ENCODE measurements at places on chromosomes 16 and 17.

- DNase-seq, result no peak
Measured at GRCh38 chr17:81537343-81537855, 9.2 kb downstream of the FSCN2 start.

- DNase-seq, result peak; percentile 68
Measured at GRCh38 chr16:53131363-53132071, 76.7 kb downstream of the CHD9 start.

DNA sequence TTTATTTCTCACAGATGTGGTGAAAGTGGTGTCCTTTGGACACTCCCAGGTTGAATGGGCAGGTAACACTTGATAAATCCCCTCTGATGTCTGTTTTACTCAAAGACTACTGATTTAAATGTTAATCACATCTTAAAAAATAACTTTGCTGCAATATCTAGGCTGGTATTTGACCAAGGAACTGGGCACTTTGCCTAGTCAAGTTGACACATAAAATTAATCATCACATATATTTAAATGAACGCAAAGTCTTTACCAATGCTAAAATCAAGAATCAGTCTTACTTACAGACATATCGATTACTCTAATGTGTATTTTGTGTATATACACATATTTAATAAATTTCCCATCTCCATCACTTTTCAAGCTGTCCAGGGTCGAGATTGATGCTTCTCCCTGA, 7.0 kb downstream of the MT2A start:
- DNase-seq, result no peak

DNA sequence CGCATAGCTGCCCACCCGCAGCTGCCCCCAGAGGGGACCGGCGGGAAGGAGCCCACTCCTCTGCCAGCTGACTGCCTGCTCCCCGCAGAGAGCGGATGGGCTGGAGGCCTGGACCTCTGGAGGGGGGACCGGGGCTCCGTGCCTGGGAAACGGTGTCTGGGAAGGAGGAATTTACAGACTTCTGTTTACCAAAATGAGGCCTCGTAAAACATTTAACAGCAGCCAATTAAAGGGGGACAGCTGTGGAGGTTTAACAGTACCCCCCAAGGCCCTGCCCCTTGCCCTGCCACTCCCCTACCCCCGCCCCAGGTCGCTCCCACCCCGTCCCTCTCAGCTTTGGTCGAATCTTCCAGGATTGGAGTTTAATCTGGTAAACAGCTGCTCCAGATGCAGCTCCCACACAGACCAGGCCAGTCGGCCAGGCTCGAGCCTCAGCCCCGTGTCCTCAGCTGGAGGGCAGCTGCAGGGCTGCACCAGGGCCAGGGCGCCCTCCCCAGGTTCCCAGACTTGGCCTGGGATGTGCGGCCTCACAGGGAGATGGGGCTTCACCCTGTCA, 41.1 kb downstream of the BAHCC1 start:
- DNase-seq, result peak; percentile 79

- no peak for DNase-seq
Measured at GRCh38 chr16:27775254-27775653, 225.3 kb downstream of the KATNIP start.

DNA sequence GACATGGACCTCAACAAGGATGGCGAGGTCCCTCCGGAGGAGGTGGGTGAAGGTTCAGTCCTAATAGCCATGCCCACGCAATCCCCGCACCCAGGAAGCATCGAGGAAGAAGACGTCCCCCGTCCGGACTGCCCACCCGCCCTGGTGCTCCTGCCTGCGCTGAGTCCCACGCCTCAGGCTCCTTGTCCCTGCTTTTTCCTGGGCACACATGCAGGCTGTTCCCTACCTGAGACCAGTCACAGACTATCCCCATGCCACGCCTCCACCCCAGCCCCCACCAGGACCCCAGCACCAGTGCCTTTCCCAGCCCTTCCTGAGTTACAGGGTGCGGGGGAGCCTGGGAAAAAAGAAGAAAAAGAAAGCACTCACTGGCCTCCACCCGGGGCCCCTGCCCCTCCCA, 9.0 kb downstream of the FKBP10 start:
- no peak for DNase-seq

GRCh38 chr17:32141258-32141657, 1.0 kb upstream of the RHOT1 start:
- no peak for DNase-seq

DNA sequence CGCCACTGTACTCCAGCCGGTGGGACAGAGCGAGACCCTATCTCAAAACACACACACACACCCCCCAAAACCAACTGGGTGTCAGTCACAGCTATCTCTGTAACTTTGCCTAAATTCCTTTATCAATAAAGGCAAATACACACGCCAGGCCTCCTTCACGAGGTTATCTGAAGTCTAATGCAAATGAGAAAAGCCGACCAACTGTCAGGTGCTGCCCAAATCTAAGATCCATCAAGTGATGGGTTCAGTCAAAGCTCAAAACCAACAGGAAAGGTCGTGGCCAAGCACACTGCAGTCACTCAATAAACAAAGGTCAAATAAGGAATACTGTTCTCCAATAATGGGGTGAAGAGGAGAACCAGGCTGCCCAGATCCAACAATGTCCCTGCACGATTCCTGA, 1.1 kb downstream of the ANKFY1 start:
- no peak for DNase-seq

- DNase-seq, result no peak
Measured at GRCh38 chr16:88566158-88566557, 4.0 kb upstream of the ZC3H18 start.

DNA sequence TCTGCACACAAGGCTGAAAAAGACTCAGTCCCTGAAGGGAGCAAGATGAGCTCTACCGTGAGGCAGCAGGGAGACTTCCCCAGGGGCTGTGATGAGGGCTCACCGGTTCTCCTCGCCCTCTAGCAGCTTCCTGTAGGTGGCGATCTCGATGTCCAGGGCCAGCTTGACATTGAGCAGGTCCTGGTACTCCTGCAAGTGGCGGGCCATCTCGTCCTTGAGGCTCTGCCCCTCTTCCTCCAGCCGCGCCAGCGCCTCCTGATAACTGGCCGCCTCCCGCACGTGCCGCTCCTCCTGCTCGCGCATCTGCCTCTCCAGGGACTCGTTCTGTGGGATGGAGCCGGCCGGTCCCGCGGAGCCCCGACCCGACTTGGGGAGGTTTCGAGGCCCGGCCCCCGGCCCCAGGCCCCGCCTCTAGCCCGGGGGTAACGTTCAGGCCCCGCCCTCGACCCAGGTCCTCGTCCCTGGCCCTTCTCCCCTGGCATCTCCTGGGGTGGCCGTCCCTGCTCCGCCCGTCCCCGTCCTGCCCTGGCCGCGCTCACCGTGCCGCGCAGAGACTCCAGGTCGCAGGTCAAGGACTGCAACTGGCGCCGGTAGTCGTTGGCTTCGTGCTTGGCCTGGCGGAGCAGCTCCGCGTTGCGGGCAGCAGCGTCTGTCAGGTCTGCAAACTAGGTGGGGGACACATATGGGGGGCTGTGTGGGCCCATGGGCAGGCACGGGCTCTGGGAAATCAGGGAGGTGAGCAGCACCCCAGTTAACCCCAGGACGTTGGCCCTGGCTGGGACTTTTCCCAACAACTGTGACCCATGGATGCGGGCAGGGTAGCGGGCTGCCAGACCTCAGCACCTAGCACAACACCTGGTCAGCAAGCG, 3.9 kb downstream of the GFAP start:
- DNase-seq, result peak; percentile 87

DNA sequence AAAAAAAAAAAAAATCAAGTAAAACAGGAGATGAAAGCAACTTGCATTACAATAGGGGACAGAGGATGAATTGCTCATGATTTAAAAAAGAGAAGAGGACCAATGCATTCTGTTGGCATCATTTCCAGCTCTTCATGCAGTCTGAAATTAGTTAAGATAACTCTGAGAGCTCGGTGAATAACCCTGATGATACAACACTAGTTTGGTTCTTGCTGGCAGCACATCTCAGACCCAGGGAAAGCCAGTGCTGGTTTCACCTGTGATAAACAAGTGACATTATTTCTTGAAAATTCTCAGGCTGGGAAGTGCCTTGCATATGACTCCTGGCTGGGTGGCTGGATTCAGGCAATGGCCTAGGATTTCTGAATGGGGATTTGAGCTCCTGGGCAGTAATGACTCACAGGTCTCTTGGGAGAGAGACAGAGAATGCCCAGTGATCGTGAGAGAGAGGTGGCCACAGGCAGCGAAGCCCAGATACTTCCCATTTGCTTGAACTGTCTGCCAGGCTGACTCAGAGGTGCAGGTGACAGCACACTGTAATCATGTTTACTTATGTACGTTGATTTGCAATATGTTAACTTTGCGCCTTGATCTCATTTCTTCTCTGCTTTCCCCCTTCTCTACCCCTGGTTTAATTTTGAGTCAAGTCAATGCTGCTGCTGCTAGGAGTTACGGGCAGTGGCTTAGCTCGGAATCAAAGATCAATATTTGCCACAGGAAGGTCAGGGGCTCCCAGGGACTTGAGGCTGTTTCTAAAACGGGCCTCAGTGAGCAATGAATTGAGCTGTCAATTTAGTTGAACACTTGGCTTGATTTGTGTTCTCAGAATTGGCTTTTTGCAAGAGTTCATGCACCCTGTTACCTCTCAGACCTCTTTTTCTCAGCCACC, 27.1 kb downstream of the ARSG start:
- no peak for DNase-seq

DNA sequence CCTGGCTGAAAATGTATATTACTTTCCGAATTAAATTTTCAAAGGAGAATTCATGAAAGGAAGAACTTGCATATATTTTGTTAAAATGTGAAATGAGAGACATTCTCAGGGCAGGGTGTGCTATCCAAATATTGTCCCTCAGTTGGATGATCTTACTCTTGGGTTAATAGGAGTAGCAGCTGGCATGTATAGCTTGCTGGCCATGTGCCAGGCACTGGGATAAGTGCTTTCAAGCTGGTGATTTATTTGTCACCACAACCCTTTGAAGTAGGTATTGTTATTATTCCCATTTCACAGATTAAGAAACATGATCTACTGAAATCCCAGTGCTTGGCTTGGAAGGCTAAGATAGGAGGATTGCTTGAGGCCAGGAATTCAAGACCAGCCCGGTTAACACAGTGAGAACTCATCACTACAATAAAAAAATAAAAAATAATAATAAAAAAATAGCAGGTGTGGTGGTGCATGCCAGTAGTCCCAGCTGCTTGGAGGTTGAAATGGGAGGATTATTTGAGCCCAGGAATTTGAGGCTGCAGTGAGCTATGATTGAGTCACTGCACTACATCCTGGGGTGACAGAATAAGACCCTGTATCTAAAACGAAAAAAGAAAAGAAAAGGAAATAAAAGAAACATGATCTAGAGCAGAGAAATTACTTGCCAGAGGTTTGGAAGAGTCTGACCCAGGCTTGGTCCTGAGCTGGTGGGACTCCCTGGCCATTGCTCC, 11.6 kb upstream of the MPHOSPH6 start:
- no peak for DNase-seq

DNA sequence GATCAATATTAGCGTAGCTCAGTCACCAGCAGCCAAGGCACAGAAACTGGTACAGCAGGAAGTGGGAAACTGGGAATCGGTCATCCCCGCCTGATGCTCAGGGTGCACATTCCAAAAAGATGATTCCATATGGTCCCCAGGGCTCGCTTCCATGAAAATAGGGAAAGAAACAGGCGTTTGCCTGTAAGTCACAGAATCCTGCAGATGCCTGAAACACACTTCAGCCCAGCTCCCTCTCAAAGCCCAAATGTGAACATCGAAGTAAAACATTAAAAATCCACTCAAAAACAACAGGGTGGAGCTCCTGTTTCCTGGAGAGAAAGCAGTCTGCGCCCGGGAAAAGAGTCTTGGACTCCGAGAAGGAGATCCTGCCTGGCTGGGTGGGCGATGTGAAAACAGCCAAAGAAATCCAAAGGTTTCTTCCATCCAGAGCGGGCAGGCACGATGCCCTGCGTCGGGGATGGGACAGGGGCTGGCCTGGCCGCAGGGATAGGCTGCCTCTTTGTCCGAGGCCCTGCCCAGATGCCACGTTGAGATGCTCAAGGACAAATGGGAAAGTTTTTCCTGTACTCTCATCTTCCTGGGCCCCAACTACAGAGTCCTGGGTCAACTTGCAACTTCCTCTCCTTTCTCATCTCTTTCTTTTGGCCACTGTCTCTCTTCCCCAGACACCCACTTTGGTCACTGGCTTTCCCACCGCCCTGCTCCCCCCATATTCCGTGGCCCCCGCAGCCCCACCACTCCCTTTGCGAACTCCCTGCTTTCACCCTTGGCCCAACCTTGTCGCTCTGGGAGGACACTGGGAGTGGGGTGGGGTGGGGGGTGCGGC, 743 bp downstream of the WIPI1 start:
- peak; percentile 86 for DNase-seq

- no peak for DNase-seq
Measured at GRCh38 chr16:52953215-52953614, 99.5 kb downstream of the CHD9NB start.

GRCh38 chr17:321386-321941, 31.1 kb downstream of the RPH3AL start:
- DNase-seq, result no peak

Data from ecto neural progenitor cell (in vitro differentiated cells).